Activated CD4-positive, CD25-positive, alpha-beta regulatory T cell treated with anti-CD3 and anti-CD28 coated beads, Interleukin-2, amount 50 U/mL, for 72 hours (primary cell): ENCODE measurements at places on chromosomes 13 and 19.
A peak's percentile ranks its signal among the peaks of the same experiment; 100 is the strongest.

DNA sequence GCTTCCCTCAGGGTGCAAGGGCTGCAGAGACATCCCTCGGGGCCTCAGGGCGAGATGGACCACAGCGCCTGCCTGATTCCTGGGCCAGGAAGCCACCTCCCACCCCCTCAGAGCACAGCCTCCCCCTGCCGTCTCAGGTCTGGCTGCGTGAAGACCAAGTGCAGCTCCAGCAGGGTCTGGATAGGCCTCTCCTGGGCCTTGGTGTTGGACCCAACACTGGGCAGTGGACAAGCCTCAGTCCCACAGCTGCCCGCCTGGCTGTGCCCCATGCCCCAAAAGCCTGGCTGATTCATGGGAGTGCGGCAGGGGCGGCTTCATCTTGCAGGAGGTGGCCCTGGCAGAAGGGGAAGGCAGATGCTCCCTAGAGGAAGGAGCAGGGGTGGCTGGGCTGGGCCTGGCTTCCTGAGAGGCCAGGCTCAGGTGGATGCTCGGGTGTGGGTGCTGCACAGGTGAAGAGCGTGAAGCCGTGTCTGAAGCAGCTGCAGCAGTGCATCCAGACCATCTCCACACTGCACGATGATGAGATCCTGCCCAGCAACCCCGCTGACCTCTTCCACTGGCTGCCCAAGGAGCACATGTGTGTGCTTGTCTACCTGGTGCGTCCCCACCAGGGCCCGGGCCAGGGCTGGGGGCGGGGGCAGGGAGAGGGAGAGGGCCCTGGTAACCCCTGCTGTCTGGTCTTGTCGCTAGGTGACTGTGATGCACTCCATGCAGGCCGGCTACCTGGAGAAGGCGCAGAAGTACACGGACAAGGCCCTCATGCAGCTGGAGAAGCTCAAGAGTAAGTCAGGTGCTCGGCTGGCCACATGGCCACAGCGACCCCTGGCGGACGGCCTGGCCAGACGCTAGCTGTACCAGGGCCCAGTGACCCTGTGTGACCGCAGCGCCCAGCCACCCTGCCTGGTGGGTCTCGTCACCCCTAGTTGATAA is 21.7 kb downstream of the MAU2 start:
- no peak for DNase-seq

GRCh38 chr19:3031607-3031867 is 2.5 kb upstream of the TLE2 start:
- no peak for DNase-seq

DNA sequence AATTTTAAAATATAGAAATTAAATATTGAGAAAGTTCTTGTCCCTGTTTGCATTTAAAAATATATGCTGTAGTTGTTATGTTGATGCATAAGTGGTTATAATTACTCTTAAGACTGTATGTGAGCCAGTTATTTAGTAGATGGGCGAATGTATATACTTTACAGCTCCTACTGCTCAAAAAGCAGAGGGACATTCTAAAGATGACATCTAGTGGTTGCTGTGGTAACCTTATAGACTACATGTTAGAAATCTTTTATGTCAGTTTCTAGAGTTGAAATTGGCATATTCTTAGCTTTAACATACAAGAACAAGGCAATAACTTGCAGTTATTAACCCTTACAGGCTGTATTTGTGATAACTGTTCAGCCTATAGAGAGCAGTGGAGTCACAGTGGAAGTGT is 160.5 kb downstream of the OLFM4 start:
- no peak for DNase-seq

DNA sequence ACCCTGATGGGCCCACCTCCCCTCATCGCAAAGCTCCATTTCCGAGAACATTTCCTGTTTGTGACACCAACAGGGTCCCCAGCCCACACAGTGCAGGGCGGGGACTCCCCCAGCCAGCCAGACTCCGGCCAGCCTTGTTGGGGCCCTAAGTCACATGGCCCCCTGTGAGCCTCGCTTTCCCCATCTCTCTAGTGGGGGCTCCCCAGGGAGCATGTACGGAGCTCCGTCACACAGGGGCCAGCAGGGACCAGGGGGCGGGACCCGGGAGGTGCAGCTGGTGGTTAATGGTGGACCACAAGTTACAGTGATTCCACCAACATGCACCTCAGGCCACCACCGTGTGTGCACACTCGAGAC is 1.7 kb downstream of the TBXA2R start:
- no peak for DNase-seq

GRCh38 chr19:29804493-29804892 is 7.3 kb upstream of the CCNE1 start:
- no peak for DNase-seq

- DNase-seq = no peak
Measured at GRCh38 chr19:47626238-47626637, 17.3 kb downstream of the BICRA start.

GRCh38 chr19:7564866-7565265 is 29.3 kb downstream of the PNPLA6 start:
- no peak for DNase-seq

DNA sequence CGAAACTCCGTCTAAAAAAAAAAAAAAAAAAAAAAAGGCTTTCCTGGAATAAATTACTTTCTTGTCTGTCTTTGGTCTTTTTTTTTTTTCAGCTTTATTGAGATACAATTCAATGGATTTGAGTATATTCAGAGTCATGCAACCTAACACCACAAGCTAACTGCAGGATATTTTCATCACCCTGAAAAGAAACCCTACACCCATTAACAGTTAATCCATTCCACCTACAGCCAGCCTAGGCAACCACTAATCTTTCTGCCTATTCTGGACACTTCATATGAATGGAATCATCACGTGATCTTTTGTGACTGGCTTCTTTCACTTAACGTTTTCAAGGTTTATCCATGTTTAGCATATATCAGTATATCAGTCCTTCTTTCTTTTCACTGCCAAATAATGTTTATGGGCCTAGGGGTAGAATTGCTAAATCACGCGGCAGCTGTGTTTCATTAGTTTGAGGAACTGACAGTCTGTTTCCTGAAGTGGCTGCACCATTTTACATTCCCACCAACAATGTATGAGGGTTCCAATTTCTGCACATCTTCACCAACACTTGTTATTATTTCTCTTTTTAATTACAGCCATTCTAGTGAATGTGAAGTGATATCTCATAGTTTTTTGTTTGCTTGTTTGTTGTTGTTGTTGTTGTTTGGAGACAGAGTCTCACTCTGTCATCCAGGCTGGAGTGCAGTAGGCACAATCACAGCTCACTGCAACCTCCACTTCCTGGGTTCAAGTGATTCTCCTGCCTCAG is 19.9 kb downstream of the LRFN3 start:
- no peak for DNase-seq

DNA sequence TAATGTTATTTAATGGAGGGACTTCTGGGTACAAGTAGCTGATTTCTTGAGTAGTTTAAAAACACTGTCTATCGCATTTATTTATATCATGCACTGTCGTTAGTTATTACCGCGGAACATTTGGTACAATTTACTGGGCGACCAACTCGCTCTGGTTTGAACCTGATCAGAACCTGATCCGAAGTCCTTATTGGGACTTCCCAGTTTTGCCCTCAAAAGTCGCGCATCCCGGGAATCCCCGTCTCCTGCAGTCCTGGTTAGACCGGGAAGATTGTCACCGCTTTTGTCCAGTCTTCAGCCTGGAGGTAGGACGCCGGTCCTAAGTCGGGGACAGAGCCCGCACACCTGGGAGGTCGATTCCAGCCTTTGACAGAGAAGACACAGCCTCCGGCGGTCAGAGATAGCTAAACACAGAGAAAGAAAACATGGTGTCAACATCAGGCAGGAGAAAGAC is 694 bp downstream of the CLN5 start:
- DNase-seq = peak; percentile 37

GRCh38 chr19:54107876-54108490 is 5.3 kb downstream of the NDUFA3 start:
- DNase-seq = no peak

GRCh38 chr13:45595965-45596364 is 19.6 kb downstream of the ERICH6B start:
- DNase-seq = no peak

- no peak for DNase-seq
Measured at GRCh38 chr19:595326-596262, 5.9 kb downstream of the HCN2 start.

DNA sequence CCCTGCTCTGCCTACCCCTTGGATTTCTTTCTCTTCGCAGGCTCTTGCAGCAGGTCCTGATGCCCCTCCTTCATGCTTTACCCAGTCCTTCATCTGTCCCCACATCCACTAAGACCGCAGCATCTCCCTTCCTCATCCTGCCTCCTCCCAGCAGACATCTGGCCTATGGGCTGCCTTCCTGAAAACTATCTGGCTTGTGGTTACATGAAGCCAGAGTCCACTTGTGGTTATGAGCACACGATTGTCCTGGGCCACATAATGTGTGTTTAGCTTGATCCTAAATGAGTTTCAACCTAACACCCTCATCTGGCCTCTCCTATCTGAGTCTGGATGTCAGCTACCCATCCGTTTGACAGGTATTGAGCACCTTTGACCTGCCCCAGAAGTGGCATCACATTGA is 5.5 kb upstream of the ZNF175 start:
- no peak for DNase-seq

DNA sequence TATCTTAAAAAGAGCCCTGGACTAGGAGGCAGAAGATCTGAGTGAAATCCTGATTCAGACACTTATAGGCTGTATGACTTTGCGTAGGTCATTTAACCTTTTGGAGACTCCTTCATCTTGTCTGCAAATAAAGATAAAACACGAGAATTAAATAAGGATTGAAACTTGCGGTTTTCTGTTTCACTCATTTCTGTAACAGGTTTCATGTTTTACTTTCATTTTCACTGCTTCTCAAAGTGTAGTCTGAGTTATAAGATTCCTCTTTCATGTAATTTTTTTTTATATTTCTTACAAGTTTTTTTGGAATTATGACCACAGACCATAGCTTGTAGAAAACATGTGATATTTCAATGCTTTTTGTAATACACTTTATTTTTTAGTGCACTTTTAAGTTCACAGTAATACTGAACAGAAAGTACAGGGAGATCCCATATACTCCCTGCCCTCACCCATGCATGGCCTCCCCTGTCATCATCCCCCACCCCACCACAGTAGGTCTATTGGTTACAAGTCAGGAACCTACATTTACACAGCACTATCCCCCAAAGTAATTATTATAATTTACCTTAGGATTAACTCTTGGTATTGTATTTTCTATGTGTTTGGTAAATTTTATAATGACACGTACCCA is 174.6 kb downstream of the ITGBL1 start:
- DNase-seq = no peak

DNA sequence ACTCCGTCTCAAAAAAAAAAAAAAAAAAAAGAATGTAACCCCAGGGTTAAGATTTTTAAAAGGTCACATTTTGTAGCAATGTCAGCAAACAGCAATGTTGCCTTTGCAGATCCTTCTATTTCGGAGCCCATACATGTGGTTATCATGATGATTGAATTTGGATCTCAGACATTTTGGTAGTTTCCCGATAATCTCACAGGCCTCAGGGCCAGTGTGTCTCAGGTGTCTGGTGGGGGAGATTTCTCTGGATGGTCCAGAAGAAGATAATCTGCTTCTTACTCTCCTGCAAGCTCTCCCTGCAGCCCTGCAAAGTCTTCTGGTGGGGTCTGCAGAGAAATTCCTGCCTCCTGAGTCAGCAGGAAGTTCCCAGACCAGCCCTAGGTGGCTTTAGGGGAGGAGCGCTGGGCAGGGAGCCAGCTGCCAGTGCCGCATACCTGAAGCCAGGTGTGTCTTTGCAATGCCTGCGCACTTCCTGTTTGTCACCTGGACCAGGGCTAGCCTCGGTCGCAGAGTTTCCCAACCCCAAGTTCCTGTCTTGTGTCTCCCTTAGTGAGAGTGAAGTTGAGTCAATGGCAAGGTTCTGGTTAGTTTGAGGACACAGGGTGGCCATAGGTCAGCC is 1.4 kb downstream of the SH2D3A start:
- no peak for DNase-seq

DNA sequence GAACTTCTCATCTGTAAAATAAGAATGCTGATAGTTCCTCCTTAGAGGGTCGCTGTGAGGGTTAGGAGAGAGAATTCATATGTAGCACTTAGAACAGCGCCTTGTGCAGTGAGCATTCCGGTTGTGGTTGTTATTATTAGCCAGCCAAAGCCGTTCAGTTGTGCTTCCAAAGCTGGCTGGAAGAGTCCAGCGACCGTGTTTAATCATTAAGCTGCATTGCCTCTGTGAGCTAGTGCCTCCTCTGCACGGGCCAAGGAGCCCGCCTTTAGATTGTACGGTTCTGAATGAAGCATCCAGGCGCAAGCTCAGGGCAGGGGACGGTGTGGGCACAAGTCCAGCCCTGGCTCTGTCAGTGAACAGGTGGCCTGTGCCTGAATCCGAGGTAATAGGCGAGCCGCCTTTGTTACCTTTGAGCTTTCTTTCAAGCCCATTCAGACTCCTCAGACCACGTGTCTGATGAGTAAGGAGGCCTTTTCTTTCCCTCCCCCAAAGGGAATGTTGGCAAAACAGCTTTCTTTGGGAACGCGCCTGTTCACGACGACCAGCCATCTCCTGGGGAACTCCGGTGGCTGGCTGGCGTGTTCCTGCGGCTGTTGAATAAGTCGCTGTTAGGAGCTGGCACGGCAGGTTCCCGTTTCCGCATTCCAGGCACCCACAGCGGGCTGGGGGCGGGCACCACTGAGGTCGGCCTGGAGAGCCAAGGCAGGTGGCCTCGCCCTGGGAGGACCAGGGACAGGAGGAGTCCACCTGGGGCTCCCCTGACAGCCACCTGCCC is 25.1 kb downstream of the SIPA1L3 start:
- DNase-seq = no peak

DNA sequence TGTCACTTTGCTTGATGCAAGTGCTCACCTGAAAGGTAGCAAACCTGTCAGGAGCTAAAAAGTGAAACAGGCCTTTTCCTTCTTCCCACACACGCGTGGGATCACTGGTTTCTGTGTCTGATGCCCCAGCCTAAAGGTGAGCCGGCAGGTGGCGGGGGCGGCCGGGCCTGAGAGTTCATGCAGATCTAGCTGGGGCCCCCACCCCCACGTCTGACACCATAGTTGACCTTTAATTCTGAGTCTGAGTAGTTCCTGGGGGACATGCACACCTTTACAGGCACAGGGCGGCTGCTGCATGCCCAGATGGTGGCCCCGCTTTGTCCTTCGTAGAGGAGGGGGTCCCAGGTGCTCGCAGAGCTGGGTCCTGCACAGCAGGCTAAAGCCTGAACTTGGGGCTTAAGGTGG is 345.3 kb downstream of the TEX29 start:
- no peak for DNase-seq

GRCh38 chr19:41694831-41695635 is 7.0 kb upstream of the CEACAM7 start:
- DNase-seq = peak; percentile 6

DNA sequence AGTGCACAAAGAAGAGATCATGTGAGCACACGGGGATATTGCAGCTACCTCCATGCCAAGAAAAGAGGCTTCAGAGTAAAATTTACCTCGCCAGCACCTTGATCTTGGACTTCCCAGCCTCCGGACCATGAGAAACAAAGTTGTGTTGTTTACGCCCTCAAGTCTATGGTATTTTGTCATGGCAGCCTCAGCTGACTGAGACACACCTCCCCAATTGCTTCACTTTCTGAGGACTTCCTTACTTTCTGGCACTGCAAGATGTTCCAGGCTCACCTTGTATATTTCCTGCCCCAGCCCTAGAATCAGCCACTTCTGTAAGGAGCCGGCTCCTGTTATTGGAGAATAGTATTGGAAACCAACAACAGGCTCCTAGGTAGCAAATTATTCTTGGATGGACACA is 6.6 kb upstream of the CEBPG start:
- no peak for DNase-seq
